T-cell (primary cell): ENCODE measurements at places on chromosomes 11 and 22. TPM values are rescaled to one million over a fixed set of nuclear protein-coding genes. Genes with fewer than 3 reads are reported as not detected.

P2RY6 gene
- total RNA-seq, result 1.4 TPM

CCDC87 gene
- total RNA-seq, result 0.63 TPM

FAT3 gene
- not detected for total RNA-seq

EIF3M gene
- 229 TPM for total RNA-seq

ZBTB16 gene
- total RNA-seq, result 8.3 TPM

INSC gene
- total RNA-seq, result not detected

ANO3 gene
- not detected for total RNA-seq

HORMAD2 gene
- not detected for total RNA-seq

RIMBP3C gene
- 4.7 TPM for total RNA-seq

NEAT1 gene
- 491 TPM for total RNA-seq

CLCF1 gene
- 8.5 TPM for total RNA-seq

RTN4R gene
- 0.90 TPM for total RNA-seq

OR52N4 gene
- total RNA-seq, result 1.4 TPM

DNA sequence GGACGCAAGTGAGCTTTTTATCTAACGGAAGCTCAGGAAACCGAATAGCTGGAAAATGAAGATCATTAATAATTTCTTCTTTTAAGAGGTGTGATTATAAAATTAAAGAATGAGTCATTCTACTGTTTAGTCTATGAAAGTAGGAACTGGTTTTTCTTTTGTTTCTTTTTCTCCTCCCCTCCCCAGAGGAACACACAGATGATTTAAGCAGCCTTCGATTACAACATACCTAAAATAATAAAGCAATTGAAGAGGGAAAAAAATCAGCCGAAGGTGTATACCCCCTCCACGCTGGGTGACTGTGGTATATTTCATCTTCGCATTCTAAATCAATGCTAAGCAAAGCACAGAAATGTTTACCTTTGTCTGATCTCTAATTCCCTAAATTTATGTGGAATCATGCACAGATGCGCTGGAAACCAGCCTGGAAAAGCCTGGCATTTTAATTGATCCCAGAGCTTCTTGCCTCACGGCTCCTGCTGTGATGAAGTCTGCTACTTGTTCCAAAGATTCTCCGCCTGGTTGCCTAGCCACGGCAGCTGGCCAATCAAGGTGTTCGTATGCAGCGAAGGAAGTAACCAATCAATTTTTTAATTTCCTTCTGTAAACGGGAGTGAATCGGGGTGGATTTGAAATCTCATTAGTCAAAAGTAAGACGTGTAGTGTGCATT lies 133.9 kb downstream of the FANCF start:
- no peak for DNase-seq

GRCh38 chr11:67504950-67505581 lies at the start of gene PITPNM1:
Gene PITPNM1, minus strand, starts transcription at chr11:67505363. Its CDS starts 1,183 bp downstream, at chr11:67504180.
- peak; percentile 40 for DNase-seq

DNA sequence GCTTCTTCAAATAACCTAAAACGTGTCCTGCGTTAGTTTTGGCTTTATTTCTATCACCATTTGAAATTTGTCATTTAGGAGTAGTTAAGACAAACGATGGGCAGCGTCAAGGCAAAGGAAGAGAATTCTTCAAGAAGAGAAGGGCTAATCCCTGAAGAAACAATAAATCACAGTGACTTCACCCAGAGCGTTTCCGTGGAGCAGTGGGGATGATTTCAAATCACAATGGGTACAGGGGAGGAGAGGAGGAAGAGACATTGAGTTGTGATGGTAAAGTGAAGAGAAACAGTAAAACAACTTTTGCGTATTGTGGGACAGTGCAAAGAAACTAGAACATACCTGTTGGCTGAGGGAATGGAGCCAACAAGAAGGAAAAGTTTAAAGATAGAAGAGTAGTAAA lies 9.7 kb downstream of the PDGFD start:
- no peak for DNase-seq

GRCh38 chr22:50190182-50190940 lies 4.6 kb downstream of the TRABD start:
- peak; percentile 80 for DNase-seq

DNA sequence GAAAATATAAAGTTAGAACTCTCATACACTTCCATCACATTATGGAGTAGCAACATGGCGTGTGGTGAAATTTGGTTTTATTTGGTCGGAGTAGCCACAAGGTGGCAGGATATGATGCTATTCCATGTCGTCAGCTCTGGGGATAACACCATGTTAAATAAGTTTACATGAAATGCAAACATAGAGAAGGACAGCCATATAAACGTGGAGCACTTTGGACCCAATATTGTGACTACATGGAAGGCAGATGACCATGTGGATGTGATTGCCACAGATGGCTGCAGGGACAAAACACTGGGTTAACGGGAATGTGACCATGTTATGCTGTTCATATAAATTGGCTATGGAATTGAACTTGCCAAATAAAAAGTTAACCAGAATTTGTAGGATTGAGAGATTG lies 21.0 kb downstream of the OR5M11 start:
- DNase-seq, result no peak

GRCh38 chr11:118438314-118438931 lies 2.1 kb downstream of the KMT2A start:
- DNase-seq, result peak; percentile 33

DNA sequence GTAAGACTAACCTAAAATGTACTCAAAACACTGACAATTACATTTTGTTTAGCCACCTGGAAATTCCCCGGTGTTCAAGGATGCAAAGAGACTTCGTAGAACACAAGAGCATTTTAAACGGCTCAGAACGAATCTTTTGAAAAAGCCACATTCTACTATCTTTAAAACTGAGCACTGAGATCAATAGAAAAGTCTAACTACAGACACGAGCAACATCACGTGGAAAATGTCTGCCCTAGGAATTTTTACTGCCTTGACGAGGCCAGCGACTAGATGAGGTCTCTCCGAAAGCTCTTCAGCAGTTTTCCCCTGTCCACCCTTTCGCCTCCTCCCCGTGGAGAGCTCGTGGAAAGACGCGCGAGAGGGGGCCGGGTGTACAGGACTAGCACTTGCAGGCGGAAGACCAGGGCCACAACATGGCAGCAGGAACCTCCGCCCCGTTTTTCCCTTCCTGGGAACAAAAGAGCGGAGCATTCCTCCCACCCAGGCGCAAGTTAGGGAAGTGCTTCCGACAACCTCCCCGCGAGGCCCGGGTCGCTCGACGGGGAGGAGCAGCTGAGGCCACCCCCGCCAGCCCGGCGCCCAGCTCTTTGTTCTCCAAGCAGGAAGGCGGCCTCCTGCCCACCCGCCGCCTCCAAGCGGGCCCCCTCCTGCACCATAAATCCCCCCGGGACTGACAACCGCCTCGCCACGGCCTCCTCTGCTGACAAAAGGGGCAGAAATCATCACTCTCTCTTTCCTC lies 1.1 kb downstream of the EIF4G2 start:
- DNase-seq, result peak; percentile 13

- no peak for DNase-seq
Measured at GRCh38 chr11:83951521-83951920, 665.4 kb upstream of the CCDC90B start.

DNA sequence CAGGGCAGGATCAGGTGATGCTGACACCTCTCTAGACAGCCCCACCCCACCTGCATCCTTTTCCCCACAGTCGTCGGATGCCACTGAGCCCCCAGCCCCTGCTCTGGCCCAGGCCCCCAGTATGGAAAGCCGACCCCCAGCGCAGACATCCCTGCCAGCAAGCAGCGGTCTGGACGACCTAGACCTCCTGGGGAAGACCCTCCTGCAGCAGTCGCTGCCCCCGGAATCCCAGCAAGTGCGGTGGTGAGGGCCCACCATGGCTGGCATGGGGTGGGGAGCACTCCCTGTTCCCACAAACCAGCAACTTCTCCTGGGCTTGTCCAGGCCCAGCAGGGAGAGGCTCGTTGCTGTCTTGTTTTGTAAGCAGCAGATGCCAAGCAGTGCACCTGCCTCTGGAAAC lies 9.5 kb upstream of the SH3BP1 start:
- DNase-seq, result no peak

DNA sequence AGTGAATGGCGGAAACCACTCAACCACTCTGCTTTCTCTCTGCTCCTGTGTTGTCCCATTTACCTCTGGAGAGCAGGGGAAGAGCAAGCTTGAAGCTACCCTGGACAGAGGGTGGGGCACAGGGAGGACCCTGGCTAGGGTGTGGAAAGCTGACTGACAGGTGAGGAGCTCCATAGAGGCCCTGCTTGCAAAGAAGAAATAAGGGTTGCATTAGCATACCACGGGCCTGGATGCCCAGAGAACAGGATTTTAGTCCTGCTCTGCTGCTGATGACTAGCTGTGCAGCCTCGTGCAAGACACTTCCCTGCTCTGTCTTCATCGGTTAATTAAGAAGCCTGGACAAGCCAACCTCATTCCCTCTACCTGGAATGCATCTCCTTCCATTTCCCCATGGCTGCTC lies 135.0 kb downstream of the BUD13 start:
- DNase-seq, result no peak

GRCh38 chr22:31122532-31123291 lies at the start of gene INPP5J:
Gene INPP5J, plus strand, starts transcription at chr22:31122966. Its CDS starts 49 bp downstream, at chr22:31123015.
- DNase-seq, result no peak

DNA sequence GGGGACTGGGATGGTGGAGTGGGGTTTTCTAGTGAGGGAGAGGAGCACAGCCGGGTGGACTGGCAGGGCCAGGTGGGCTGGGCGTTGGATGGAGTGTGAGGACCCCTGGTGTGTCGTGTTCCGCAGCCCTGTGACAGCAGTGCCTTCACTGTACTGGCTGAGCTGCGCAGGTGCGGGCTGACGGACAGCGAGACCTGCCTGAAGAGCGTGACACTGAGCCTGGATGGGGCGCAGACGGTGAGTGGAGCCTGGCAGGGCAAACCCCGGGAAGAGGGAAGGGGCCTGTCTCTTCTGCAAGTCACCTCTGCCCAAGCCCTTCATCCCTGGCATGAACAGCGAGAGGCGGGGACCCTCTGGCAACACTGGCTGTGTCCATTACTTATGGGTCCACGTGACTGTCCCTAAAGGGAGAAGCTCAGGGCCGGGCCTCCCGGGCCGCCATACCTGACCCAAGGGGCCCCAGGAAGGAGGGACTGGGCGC lies 10.0 kb downstream of the MUC5AC start:
- no peak for DNase-seq

- no peak for DNase-seq
Measured at GRCh38 chr11:26350002-26350401, 18.1 kb downstream of the ANO3 start.

- no peak for DNase-seq
Measured at GRCh38 chr11:78386215-78386941, 31.2 kb downstream of the GAB2 start.

GRCh38 chr11:87391496-87391895 lies 353.8 kb downstream of the TMEM135 start:
- DNase-seq, result no peak

DNA sequence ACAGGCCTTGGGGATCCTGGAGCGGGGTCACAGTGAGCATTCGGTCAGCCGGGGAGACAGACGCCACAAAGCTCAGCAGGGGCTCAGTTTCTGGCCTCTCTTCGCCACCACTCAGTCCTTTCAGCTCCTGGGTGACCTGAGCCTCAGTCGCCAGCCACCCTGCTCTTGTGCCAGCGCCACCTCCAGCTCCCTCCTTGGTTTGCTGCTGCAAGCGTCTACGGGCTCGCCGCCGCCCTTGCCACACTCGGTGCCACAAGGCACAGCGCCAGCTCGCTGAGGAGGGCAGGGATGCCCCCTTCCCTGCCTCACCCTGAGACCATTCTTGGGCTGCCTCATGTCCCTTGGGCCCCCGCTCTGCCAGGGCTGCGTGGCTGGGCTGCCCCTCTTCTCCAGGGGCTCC lies 1.5 kb upstream of the EEF1G start:
- no peak for DNase-seq

DNA sequence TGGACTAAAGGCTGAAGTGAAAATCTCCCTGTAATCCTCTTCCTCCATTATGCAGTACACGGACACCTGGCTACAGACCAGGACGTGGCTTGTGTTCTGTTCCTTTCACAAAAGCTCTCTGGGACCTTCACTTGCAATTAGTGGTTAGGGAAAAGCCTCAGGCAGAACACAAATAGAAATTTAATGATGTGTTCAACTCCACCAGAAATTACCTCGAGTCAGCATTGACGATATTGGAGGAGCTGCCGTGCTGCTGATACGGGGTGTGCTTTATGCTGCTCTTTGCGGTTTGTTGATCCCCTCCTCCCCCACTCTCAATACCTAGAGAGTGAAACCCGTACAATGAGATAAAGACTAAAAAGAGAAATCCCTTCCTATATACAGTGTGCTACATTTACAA lies 48.9 kb downstream of the POLD3 start:
- DNase-seq, result no peak

DNA sequence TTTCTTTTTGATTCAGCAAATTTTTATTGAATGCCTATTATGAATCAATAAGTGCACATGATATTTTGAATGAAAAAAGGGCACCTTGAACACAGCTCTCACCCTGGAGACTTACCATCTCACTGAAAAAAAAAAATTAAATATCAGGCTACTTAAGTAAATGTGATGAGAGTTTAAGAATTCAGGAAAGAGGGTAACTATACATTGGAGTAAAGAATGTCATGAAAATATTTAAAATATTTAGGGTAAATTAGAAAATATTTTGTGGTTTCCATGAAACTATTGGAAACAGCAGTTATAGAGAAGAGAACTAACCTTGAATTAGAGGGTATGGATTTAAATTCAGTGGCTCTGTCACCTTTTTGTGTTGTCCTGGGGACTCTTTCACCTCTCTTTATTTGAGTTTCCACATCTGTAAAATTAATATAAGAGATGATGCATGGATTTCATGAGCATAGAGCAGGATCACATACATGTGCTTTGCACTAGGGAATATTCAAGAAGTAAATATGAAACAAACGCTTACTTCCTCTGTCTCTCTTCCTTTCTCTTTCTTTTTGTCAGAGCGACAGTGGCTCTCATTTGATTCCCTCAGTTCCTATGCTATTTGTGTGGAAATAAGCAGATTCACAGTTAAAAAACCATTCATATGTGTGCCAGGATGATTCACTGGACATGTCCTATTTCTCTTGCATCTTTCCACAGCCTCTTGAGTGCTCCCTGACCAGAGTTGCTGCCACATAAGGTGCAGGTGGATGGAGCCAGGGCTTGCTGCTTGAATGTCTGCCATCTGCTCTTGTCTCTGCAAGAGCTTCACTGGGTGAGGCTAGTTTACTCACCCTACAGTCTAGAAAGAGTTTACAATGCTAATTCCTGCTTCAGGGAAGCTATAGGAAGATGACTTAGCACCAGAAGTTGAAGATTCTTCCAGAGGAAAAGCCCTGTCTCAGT lies 533.1 kb downstream of the ETS1 start:
- DNase-seq, result no peak

DNA sequence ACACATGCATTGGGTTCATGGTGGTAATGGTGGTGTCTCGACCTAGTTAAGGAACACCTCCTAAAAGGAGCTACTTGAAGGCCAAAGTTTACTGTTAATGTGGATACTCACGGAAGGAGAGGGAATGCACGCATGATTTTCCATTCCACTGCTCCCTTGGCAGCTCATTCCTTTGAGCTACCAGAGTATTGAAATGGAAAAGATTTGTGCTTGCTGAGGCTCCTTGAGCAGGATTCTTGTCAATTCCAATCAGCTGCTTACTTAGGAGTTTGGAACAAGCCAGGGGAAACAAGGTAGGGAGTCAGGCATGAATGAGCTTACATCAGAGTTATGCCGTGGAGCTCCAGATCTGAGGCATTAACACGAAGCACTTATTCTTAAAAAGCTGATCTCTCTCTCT lies 108.8 kb downstream of the GRIA4 start:
- no peak for DNase-seq

GRCh38 chr22:43853328-43853931 lies 8.9 kb downstream of the SULT4A1 start:
- DNase-seq, result no peak
